Ascending aorta (tissue), 2 donors: ENCODE measurements at places on chromosomes 6 and 20. TPM values are rescaled to one million over a fixed set of nuclear protein-coding genes. Genes with fewer than 3 reads are reported as not detected.

GRCh38 chr20:4719190-4719589, 2.5 kb upstream of the PRND start:
- no peak overlapping the region for H3K4me3 ChIP-seq
- no peak for DNase-seq
- H3K27me3 ChIP-seq: no peaks in the 10 kb centered on the region
- no peak overlapping the region for H3K27ac ChIP-seq
- H3K36me3 ChIP-seq: no peaks in the 10 kb centered on the region

DNA sequence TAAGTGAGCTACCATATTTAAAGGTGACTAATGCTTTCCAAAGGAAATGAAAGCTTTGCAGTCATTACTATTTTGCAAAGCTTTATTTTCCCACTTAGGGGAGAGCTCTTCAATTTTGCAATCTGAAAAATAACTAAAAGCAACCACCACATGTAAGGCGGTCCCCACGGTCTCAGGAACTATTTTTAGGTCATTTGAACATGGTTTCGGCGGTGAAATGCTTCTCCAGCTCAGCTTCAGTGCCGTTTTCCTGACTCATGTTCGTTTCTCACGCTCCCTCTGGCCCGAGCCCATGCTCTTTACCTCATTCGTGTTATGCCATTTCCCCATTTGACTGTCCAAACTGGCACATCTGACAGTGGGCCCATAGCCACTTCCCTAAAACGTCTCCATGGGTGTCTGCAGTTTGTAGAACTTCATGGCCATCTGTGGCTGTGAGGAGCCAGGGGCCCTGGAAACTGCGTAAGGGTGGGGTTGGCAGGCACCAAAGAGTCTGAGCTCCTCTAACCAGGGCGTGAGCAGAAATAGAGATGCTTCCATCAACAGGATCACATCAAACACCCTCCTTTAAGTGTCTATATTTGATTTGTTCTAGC, 46.5 kb downstream of the ADTRP start:
- H3K4me3 ChIP-seq: peak overlapping the region; percentile 10
- peak; percentile 94 for DNase-seq
- H3K27ac ChIP-seq: peak overlapping the region; percentile 93
- H3K4me1 ChIP-seq: peaks cover 18% of the 10 kb centered on the region
- no peaks in the 10 kb centered on the region for H3K27me3 ChIP-seq

GRCh38 chr6:56909115-56909907, 45.6 kb upstream of the BEND6 start:
- H3K4me3 ChIP-seq: no peak overlapping the region
- H3K4me1 ChIP-seq: no peaks in the 10 kb centered on the region
- no peaks in the 10 kb centered on the region for H3K27me3 ChIP-seq
- no peaks in the 10 kb centered on the region for H3K36me3 ChIP-seq
- no peak overlapping the region for H3K27ac ChIP-seq

- no peak overlapping the region for H3K27ac ChIP-seq
- no peaks in the 10 kb centered on the region for H3K36me3 ChIP-seq
- no peak overlapping the region for H3K4me3 ChIP-seq
- no peaks in the 10 kb centered on the region for H3K27me3 ChIP-seq
Measured at GRCh38 chr6:86192123-86192522, 549.4 kb upstream of the SYNCRIP start.

Gene FRMD1
- not detected for total RNA-seq
